ENCODE measurements at places on chromosomes 11 and 22. TPM values are rescaled to one million over a fixed set of nuclear protein-coding genes. Genes with fewer than 3 reads are reported as not detected.

DNA sequence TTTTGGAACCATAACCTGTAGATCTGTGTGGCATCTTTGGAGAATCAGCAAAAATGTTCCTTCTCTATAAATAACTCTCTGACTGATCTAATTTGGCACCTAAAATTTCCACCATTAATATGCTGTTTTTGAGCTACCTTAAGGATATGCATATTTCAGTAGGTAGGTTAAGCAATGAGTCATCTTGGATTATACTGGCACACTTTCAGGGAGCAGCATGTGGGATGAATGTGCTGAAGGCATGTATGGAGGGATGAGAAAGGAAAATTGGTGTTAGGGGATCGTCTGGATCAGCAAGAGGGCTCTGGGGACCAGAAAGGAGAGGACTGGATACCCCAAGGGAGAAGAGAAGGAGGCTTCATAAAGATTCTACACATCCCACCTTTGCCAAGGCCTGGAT is 44.6 kb upstream of the ELF5 start:
- DNase-seq, result no peak

GRCh38 chr22:44395118-44396005 is 82.6 kb upstream of the SHISAL1 start:
- DNase-seq, result peak; percentile 30

DNA sequence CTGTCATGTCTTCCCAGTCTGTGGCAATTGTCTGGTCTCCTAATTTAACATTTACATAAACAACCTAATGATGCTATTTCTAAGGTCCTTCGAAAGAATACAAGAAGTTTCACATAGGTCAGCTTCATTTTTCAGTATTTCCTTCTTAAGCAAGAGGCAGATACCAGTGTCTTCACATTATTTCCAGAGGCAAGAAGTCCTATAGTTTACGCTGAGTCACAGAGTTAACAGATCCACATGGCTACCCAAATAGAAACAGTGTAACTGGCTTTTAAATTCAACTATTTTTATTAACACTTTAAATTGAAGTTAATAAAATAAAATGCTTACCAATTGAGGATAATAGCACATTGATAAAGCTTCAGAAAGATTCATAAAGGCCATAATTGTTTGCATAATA is 10.9 kb downstream of the PRRG4 start:
- DNase-seq, result no peak

- no peak for DNase-seq
These were observed 9.6 kb downstream of the ACO2 start for GRCh38 chr22:41478473-41478872.

DNA sequence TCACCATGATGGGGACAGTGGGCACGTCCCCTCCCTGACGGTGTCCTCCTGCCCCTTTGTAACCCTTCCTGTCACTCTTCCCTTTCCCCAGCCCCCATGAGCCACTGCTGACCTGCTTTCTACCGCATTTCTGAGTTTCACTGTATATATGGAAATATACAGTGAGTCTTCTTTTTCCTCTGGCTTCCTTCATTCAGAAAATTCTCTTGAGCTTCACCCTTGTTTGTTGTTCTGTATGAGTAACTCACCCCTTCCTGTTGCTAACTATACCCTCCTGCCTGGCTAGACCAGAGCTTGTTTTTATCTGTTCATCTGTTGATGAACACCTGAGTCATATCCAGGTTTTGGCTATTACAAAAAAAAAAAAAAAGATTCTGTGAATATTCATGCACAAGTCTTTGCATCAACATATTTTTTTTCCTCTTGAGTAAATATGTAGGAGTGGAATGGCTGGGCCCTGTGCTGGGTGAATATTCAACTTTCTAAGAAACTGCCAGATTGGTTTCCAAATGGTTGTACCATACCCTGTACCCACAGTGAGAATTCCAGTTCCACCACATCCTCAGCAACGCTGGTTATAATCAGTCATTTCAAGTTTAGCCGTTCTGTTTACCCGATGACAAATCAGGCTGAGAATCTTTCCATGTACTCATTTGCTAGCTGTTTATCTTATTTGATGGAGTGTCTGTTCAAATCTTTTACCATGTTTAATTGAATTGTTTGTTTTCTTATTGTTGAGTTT is 62.0 kb downstream of the IGF2 start:
- no peak for DNase-seq

DNA sequence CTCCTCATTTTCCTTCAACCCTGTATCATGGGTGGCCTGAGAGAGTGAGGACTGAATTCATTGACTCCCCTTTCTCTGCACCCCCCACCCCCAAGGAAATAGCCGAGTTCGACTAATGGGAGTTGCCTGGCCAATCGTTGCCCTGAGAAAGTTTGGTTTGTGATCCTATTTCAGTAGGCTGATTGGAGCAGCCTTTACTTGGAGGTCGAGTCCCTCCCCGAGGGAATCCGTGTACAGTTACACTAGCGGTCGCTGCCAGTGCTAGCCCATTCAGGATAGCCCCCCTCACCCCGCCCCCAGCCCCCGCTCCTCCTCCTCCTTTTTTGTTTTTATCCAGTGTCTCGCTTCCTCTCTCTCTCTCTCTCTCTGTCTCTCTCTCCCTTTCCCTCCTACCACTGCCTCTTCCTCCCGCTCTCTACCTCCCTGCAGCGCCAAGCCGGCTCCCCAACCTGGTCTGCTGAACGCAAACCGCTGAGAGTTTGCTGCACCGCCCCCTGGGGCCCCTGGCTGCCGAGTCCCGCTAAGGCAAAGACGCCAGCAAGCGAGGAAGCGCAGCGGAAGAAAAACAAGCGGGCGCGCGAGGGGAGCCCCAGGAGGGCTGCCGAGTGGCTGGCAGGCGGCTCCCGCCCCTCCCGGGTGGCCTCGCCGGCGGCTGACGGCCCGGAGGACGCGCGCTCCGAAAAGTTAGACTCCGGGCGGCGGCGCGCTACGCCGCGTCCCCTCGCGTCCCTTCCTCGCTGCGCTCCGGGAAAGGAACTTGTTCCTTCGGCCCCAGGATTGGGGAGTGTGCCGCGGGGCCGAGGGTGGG is at the start of gene GRAMD1B:
Gene GRAMD1B, plus strand, starts transcription at position 357 of the 808 bp plus-strand sequence. CDS start 524 bp downstream, outside the sequence.
- DNase-seq, result peak; percentile 68

DSCAML1 gene
- total RNA-seq, result 0.83 TPM

CPT1A gene
- 77.1 TPM for total RNA-seq

PRR33 gene
- 5.8 TPM for total RNA-seq

UBTFL1 gene
- not detected for total RNA-seq

OR8K1 gene
- not detected for total RNA-seq

RTN4RL2 gene
- total RNA-seq, result 1.9 TPM

ZNF280B gene
- total RNA-seq, result 0.43 TPM

A4GALT gene
- 76.1 TPM for total RNA-seq

CHRM1 gene
- total RNA-seq, result not detected
